Astrocyte (in vitro differentiated cells and primary cell): ENCODE measurements at places on chromosomes 2 and 18. TPM values are rescaled to one million over a fixed set of nuclear protein-coding genes. Genes with fewer than 3 reads are reported as not detected.

The RSAD2 gene
- total RNA-seq: 9.5 and 11.8 TPM in 2 replicates

DNA sequence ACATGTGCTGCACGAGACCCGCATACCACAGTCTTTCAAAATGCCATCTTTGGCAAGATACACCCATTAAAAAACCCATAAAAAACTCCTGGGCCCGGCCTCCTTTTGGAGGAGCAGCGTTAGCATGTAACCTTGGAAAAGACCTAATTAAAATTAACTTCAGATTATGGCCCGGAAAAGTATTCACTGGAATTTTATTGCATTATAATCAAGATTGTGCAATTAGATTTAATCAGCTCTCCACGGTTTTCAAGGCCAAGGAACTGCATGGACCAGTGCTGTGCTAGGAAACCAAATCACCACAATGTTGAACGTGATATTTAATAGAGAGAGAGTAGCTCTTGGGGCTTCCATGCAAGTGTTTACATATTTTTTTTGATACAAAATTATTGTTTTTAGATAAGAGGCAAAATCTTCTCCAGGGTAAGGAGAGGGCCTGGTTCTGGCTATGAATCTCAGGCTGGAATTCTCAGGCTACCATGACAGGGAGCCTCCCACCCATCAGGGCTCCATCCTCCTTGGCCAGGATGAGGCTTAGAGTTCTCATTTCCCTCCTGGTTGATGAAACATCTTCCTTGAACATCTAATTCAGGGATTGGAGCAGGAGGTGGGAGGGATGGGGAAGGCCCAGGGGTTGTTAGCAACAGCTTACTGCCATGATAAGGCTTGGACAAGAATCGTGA, 82.0 kb upstream of the TTC39C start:
- H3K27ac ChIP-seq: no peak overlapping the region
- no peak for DNase-seq
- H3K27me3 ChIP-seq: no peaks in the 10 kb centered on the region
- H3K4me1 ChIP-seq: no peaks in the 10 kb centered on the region
- H3K36me3 ChIP-seq: no peaks in the 10 kb centered on the region

DNA sequence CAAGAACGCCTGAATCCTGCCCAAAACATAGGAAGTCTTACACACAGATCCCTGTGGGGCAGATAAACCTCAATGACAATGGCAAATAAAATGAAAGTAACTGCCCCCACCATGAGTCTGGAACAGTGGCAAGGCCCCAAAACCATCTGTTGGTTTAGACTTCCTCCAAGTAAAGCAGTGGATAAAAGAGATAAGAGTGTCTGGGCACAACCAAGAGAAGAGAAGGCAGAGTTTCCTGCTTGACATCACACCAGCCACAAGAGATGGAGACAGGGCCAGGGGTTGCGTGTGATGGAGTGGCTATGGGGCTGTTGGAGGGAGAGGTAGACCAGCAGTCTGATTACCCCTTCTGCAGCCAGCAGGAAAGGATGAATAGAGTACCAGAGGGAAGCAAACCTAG, 212.1 kb upstream of the POU3F3 start:
- no peak overlapping the region for H3K27ac ChIP-seq
- H3K4me1 ChIP-seq: no peaks in the 10 kb centered on the region
- H3K27me3 ChIP-seq: no peaks in the 10 kb centered on the region
- DNase-seq: no peak
- H3K36me3 ChIP-seq: no peaks in the 10 kb centered on the region
- no peak overlapping the region for H3K4me3 ChIP-seq

DNA sequence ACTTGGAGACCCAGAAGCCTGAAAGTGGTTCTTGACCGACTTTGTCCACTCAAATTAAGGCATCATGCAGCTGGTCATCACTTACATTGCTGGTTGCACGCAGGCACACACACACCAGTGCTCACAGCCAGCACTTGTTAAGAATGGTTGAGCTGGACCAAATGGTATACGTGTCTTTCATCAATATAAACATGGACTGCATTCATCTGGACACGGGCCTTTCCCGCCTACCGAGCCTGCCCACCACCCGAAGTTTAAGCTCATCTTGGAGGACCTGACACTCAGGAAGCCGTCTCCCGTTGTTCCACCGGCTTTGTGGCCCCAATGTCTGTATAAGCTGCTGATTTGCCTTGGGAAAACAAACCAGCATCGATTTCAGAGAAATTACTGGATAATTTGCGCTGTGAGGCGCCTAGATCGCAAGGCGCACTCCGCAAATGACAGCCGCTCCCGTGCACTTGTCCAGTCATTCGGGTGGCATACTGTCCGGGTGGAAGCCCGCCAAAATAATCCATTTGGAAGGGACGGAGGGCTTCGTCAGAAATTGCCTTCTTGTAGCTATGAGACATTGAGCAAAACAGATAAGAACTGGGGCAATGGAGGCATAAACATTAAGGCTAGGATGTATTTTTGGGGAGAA, 40.1 kb upstream of the AKAIN1 start:
- peaks cover 16% of the 10 kb centered on the region for H3K4me1 ChIP-seq
- peak overlapping the region; percentile 98 for H3K27ac ChIP-seq
- H3K27me3 ChIP-seq: no peaks in the 10 kb centered on the region
- H3K36me3 ChIP-seq: peaks cover 2% of the 10 kb centered on the region

DNA sequence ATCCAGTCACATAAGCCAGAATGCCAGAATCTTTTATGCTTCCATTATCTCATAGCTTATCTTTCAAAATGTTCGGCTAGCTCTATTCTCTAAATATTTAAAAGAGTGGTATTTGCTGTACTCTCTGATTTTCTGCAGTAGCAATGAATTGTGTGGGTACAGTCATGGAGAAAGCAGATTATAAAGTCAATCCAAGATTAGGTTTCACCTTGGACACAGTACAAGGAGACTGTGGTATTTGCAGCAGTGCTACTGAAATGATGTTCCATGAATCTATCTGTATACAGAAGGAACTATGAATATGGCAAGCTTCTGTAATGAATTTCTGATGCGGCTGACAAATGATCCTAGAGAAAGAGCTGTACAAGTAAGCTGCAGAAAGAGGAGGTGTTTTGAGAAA, 15.4 kb upstream of the DSEL start:
- no peak overlapping the region for H3K27ac ChIP-seq
- no peak overlapping the region for H3K4me3 ChIP-seq
- no peaks in the 10 kb centered on the region for H3K36me3 ChIP-seq
- H3K27me3 ChIP-seq: no peaks in the 10 kb centered on the region
- H3K4me1 ChIP-seq: no peaks in the 10 kb centered on the region
- no peak for DNase-seq

The PARD3B gene
- 6.5 and 7.0 TPM in 2 replicates for total RNA-seq

GRCh38 chr2:161992531-161992930, 81.5 kb downstream of the DPP4 start:
- no peaks in the 10 kb centered on the region for H3K27me3 ChIP-seq
- no peaks in the 10 kb centered on the region for H3K36me3 ChIP-seq
- no peak overlapping the region for H3K27ac ChIP-seq
- no peak overlapping the region for H3K4me3 ChIP-seq
- peak; percentile 12 for DNase-seq

The IL36RN gene
- total RNA-seq: 0.14 TPM in 1 of 2 replicates, not detected in the other

GRCh38 chr2:219706823-219707281, 79.4 kb downstream of the SLC4A3 start:
- peak; percentile 68 for DNase-seq
- H3K27me3 ChIP-seq: no peaks in the 10 kb centered on the region
- no peak overlapping the region for H3K4me3 ChIP-seq
- peaks cover 9% of the 10 kb centered on the region for H3K4me1 ChIP-seq
- no peak overlapping the region for H3K27ac ChIP-seq

DNA sequence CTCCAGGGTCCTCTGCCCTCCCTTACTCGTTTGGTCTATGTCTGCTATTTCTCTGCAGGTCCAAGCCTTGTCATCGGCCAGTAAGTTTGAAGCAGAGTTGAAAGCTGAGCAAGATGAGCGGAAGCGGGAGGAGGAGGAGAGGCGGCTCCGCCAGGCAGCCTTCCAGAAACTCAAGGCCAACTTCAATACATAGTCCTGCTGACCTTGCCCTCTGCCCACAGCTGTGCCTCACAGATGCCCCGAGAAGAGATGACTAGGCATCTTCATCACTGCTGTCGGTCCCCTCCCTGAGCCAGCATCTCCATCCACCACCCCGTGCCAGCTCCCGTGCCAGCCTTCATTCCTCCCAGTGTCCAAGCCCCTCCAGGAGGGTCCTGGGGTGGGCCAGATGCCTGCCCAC, 15.6 kb upstream of the GIGYF2 start:
- no peak overlapping the region for H3K4me3 ChIP-seq
- DNase-seq: no peak
- H3K27me3 ChIP-seq: peaks cover 2% of the 10 kb centered on the region
- H3K4me1 ChIP-seq: no peaks in the 10 kb centered on the region
- no peaks in the 10 kb centered on the region for H3K36me3 ChIP-seq

The CRYBA2 gene
- total RNA-seq: not detected in 2 replicates

The CHRND gene
- not detected in 2 replicates for total RNA-seq

GRCh38 chr2:60439219-60439974, 114.1 kb downstream of the BCL11A start:
- no peaks in the 10 kb centered on the region for H3K27me3 ChIP-seq
- DNase-seq: no peak
- no peak overlapping the region for H3K4me3 ChIP-seq

- no peak for DNase-seq
- no peaks in the 10 kb centered on the region for H3K4me1 ChIP-seq
- H3K27ac ChIP-seq: no peak overlapping the region
Observed at GRCh38 chr2:238004077-238004830, 37.4 kb downstream of the UBE2F start.
